ENCODE measurements at places on chromosomes 13 and 19.

DNA sequence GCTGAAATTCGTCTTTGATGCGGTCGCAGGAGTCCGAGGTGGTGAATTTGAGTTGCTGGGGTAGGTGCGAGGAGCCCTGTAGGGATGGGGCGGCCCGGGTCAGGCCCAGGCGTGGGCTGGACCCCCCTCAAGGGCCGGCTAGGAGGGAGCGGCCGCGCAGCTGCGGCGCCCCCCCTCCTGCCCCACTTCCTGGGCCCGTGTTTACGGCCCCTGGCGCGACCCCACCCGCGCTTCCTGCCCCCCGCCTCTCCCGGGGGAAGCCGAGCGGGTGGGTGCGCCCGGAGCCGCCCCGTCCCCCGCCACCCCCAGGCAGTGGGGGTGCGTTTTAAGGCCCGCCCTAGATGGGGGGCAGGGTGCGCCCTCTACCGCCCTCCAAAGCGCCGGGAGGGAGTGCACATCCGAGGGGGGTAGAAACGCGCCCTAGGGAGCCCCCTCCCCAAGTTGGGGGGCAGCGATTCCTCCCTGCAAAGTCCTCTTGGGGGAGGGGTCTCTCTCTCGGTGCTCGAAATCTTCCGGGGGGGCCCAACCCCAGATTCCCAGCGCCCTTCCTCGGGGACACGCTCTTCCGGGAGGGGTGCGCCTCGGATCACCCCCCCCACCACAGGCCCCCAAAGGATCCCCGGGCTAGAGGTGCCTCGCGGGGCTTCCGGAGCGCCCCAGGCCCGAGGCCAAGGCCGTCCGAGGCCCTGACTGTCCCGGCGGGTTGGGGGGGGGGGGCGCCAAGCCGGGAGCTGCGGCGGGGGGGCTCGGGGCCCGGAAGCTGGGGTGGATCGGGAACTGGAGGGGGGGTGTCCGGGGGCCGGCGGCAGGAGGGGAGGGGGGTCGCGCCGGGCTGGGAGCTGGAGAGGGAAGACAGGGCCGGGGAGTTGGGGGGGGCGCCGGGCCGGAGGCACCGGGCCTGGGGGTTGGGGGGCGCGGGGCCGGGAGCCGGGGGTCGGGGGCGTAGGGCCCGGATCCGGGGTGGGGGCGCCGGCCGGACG, 823 bp downstream of the TLE5 start:
- peak; percentile 57 for DNase-seq

DNA sequence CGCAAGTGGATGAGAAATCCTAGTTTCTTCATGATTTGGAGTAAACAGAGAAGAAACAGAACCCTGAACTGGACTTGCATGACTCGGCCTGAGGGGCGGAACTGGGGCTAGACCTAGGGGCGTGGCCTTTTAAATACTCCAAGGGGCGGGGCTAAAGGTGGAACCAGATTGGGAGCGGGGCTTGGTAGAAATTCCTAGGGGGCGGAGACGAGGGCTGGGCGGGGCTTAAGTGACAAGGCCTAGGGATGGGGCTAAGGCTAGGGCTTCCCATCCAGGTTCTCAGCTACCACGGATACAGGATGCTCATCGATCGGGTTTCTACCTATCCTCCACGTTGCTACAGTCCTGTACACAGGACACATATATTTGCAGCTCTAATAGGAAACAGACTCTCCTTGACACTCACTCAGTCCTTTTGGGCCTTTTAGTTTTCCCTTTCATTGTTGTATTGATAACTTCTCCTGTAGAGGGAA, 372 bp upstream of the ZNF699 start:
- peak; percentile 89 for DNase-seq

DNA sequence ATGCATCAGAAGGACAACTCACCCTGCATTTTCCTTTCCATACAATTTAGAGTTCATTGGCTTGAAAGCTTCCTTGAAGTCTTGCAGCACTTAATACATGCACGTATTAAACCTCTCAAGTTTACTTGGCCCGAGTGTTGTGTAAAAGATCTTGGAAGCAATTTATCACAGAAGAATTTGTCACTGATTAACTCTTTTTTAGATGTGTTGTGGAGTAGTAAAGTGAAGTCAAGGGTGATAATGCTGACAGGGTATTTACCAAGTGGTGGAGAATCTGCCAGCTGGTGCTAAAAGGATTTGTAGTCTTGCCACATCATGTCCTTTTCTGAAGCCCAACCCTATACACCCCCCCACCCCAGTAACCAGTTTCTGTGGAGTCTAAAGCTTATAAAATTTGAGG, 421.0 kb upstream of the MIR17HG start:
- no peak for DNase-seq

- no peak for DNase-seq
Measured at GRCh38 chr13:36288794-36289391, 8.7 kb downstream of the CCDC169 start.

DNA sequence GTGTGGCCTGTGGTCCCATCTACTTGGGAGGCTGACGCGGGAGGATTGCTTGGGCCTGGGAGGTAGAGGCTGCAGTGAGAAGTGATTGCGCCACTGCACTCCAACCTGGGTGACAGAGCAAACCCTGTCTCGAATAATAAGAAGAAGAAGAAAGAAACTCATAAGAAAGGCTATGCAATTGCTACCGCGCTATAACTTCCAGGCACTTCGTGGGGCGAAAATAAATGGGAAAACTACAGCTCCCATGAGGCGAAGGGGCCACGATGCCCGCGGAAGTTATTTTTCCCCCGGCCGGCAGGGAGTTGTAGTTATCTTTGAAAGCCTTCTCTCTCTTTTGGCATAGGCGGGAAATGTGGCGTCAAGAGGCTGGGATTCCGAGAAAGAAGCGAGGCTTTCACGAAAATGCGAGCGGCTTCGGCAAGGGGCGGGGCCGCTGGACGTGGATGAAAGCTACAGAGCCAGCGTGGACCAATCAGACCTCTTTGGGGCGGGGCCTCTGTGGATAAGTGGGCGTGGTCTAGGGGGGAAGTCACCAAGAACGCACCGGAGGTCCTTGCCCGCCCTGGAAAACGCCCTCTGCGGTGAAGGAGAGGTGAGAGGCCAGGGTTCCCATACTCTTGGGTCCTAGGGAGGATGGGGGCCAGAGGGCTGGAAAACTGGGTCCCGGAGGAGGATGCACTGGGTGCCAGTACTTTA, at the start of gene NUCB1:
NUCB1 (plus strand) TSS at position 532 of the 696 bp plus-strand sequence. CDS start 485 bp downstream, outside the sequence.
- DNase-seq: peak; percentile 99

GRCh38 chr19:15684828-15685227, 11.9 kb downstream of the CYP4F12 start:
- no peak for DNase-seq

Measured in EH (cell line).